ENCODE measurements at places on chromosomes 3 and 15. TPM values are rescaled to one million over a fixed set of nuclear protein-coding genes. Genes with fewer than 3 reads are reported as not detected.

DNA sequence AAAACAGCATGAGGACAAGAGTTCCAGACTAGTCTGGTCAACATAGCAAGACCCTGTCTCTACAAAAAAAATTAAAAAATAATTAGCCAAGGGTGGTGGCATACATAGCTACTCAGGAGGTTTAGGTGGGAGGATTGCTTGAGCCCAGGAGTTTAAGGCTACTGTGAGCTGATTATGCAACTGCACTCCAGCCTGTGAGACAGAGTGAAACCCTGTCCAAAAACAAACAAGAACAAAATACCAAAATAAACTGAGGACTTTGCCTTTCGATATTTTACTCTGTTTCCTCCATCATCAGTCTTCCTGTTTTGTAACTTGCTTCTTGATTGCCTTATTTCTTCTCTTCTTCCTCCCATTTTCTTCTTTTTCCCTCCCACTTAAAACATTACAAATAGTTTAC, 504.4 kb downstream of the ROBO1 start:
- no peak for DNase-seq
- H3K4me1 ChIP-seq, result no peaks in the 10 kb centered on the region
- no peaks in the 10 kb centered on the region for H3K36me3 ChIP-seq
- H3K27ac ChIP-seq, result peak overlapping the region; percentile 2
- H3K4me3 ChIP-seq, result no peak overlapping the region
- H3K27me3 ChIP-seq, result no peaks in the 10 kb centered on the region

GRCh38 chr3:53382106-53382505, 34.8 kb upstream of the DCP1A start:
- no peaks in the 10 kb centered on the region for H3K36me3 ChIP-seq
- no peak overlapping the region for H3K27ac ChIP-seq
- H3K27me3 ChIP-seq, result no peaks in the 10 kb centered on the region
- H3K4me1 ChIP-seq, result no peaks in the 10 kb centered on the region
- DNase-seq, result no peak

GRCh38 chr3:111605018-111605417, 9.9 kb upstream of the ZBED2 start:
- H3K27ac ChIP-seq, result no peak overlapping the region
- H3K4me3 ChIP-seq, result no peak overlapping the region
- no peak for DNase-seq
- no peaks in the 10 kb centered on the region for H3K36me3 ChIP-seq

DNA sequence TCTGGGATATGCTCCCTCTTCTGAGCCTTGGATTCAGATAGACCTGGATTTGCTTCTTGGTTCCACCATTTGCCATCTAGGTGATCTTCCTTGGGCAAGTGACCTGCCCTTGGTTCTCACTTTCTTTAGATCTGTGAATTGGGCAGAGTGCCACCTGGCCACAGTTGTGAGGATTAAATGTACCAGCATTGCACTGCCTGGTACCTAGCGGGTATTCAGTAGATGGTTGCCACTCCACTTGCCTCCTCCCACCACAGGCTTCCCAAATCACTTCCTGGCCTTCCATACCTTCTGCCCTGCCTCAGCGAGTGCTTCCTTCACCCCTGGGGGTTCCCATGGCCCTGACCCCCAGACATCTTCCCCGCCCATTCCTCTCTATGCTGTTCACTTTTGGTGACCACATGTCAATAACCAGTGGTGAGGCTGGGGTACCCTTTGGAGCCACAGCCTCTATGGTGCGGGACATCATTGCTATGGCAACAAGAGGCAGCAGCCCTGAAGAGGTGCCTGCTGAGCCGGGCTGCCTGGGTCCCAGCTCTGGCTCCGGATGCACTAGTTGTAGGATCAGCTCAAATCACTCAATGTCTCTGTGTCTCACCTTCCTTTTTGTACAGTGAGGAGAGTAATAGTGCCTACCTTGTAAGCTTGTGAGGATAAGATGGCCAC, 40.5 kb downstream of the CMTM7 start:
- H3K27me3 ChIP-seq, result no peaks in the 10 kb centered on the region
- no peak overlapping the region for H3K27ac ChIP-seq
- H3K4me1 ChIP-seq, result no peaks in the 10 kb centered on the region
- H3K4me3 ChIP-seq, result no peak overlapping the region

GRCh38 chr3:18019161-18019495, 276.7 kb upstream of the TBC1D5 start:
- H3K4me3 ChIP-seq, result no peak overlapping the region
- H3K36me3 ChIP-seq, result no peaks in the 10 kb centered on the region
- no peak overlapping the region for H3K27ac ChIP-seq
- H3K4me1 ChIP-seq, result no peaks in the 10 kb centered on the region

The SAXO2 gene
- 2.9 TPM for total RNA-seq

The PCOLCE2 gene
- total RNA-seq, result 56.8 TPM

The PEX11A gene
- total RNA-seq, result 8.2 TPM

The ITIH1 gene
- not detected for total RNA-seq
